ENCODE measurements at places on chromosomes 11 and 22.

DNA sequence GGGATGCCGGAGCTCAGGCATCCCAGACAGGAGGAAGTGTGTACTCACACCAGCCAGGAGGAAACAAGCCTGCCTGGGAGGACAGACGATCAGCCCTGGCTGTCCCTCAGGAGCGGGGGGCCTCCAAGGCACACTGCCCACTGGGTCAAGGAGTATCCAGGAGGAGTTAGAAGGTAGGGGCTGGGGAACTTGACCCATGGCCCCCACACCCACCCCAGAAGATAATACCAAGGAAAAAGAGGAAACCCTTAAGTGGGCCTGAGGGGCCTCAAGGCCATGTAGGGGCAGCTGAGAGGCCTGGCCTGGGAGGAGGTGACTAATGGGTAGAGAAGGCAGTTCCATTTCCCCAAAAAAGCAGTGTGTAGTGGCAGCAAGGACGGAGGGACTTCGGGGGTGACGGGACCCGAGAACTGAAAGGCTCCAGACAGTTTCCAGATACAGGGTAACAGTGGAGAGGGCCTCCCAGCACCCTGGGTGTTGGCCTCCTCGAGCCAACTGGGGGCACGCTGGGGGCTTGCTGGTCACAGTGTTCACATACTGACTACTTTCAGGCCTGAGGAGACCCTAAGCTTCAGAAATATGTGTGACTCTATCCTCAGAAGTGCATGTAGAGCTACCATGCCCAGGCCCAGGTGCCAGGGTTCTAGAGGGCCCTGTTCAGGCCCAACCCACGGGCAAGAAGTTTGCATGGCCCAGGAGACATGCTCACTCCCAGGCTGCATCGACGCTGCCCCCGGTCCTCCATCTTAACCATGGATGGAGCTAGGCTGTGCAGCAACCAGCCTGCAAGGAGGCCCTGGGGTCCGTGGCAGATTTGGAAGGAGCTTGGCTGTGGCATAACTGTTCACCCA, 75.7 kb upstream of the PITPNB start:
- DNase-seq: no peak

GRCh38 chr11:131691181-131692041, 321.0 kb downstream of the NTM start:
- DNase-seq: no peak

DNA sequence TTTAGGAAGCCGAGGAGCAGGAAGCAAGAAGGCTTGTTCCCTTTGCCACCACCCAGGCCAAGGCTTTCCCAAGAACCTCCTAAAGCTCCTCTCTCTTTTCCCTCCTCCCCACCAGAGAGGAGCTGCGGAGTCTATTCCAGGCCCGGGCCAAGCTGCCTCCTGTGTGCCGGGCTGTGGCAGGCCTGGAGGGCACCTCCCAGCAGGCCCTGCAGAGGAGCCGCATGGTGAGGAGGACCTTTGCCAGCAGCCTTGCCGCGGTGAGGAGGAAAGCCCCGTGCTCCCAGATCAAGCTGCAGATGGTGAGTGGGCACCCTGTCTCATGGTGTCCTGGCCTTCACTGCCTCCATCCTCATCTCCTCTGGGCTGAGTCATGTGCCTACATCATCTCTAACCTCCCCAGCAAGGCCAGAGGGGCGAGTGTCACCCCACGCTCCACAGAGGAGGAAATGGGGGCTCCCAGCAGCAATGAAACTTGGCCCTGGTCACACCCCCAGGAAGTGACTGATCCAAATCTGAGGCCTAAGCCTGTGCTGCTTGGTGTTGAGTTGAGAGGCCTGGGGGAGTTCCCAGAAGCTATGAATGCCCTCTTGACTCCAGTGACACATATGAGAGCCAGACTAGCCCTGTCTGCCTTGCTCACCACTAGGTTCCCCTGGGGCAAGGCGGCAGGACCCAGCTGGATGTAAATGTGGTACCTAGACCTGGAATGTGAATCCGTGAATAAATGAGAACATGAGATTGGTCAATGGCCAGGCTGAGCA, 104.2 kb downstream of the MYO18B start:
- DNase-seq: no peak

GRCh38 chr11:130847517-130847916, 68.8 kb downstream of the SNX19 start:
- no peak for DNase-seq

GRCh38 chr11:121311373-121311772, 18.8 kb downstream of the SC5D start:
- no peak for DNase-seq

GRCh38 chr22:50308986-50309600, 1.6 kb upstream of the PLXNB2 start:
- DNase-seq: no peak

DNA sequence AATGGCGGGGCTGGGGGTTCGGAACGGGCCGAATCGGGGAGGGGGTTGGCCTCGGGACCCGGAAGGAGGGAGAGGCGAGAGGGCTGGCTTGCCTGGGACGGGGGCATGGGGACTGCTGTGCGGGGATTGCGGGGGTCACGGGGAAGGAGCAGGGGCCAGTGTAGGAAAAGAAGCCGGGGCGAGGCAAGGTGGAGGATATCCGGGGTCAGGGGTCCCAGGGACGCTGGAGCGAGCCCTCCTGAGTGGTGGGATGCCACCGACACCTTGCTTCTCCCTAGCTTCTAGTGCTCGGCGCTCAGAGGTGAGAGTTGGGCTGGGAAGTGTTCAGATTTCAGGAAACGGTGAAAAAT, 426 bp upstream of the GDPD5 start:
- DNase-seq: no peak

GRCh38 chr22:31615940-31616314, 46.1 kb downstream of the PISD start:
- DNase-seq: no peak

DNA sequence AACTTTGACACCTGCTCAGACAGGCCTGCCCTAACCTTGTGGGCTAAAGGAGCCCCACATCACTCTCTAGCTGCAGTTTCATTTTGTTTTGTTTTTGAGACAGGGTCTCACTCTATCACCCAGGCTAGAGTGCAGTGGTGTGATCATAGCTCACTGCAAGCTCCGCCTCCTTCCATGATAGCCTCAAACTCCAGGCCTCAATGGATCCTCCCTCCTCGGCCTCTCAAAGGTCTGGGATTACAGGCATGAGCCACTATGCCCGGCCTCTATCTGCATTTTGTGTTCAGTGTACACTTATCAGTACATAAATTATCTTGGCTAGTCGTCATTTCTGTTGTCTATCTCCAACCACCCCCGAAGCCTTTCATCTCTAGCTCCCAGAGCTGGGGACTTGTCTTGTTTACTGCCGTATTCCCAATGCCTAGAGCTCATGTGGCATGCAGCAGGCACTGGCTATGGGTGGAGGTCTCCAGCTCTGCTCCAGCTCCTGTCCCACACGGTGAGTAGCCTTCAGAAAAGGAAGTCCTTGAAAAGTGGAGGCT, 22.1 kb upstream of the PEX26 start:
- DNase-seq: no peak

GRCh38 chr11:85679576-85679975, 6.4 kb downstream of the CCDC89 start:
- no peak for DNase-seq

DNA sequence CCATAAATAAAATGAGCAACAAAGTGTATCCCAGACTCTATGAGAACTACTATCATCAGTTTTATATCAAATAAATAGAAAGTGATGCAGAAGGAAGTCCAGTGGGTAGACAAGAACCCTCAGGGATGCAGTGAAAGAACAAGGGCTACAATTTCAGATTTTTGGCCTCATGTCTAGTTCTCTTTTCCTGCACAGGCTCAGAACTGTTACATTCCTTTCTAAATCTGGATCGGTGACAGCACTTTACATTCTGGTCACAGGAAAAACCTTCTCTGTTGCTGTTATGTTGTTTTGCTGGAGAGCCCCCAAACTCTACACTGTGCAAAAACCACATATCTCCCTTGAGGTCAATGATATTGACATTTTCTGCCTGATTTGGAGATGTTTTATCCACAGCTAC, 108.8 kb upstream of the ANO5 start:
- no peak for DNase-seq

DNA sequence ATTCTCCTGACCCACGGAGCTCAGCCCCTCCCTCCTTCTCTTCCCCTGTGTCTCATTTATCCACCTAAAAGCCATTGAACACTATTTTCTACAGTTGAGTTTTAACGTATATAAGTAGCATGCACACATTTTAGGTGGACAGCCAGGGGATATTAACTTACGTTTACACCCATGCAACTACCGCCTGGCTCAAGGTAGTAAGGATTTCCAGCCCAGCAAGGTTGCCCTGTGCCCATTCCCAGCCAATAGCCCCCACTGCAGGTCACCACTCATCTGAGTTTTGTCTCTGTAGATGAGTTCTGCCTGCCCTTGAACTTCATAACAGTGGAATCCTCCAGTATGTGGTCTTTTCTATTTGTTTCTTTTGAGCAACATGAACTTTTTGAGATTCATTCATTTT, 65.4 kb downstream of the SMIM38 start:
- DNase-seq: no peak

DNA sequence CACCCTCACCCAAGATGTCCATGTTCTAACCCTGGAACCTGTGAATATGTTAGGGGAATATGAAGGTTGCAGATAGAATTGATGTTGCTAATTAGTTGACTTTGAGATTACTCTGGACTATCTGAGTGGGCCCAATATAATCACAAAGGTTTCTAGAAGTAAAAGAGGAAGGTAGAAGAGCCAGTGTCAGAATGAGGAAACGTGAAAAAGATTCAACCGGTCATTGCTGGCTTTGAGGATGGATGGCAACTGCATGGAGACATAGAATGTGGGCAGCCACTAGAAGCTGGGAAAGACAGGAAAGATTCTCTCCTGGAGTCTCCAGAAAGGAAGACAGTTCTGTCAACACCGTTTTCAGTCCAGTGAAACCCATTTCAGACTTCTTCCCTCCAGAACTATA, 86.6 kb downstream of the CLPB start:
- no peak for DNase-seq

- no peak for DNase-seq
Observed at GRCh38 chr11:45896422-45896984, 10.6 kb downstream of the FREY1 start.

DNA sequence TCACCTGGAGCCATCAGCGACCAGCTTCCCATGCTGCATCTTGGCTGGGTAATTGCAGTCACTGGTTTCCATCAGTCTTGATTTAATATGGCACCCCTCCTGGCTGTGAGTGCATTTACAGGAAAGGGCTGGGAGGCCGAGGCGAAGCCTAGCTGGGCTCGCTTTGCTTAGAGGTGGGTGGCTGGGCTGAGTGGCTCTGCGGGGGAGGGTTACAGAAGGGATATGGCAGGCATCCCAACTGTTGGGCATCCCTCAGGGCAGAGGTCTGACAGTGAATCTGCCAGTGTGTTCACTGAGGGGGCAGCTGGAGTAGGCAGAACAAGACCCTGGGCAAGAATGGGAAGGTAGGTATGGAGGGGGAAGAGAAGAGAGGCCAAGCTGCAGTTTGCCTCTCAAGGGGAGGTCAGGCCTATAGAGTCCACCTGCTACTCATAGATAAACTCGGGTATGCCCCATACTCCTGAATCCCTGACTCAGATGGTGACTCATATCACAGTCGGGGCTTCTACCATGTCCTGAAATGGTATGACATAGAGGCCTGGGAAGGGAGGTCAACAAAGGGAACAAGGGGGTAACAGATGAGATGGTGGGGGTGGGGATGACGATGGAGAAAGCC, 77.5 kb upstream of the PHOX2A start:
- no peak for DNase-seq

GRCh38 chr11:107018219-107018901, at the start of gene GUCY1A2:
TSS of gene GUCY1A2 (minus strand) at chr11:107018476. CDS start at chr11:107018055, 421 bp downstream.
- DNase-seq: peak; percentile 75

- no peak for DNase-seq
Observed at GRCh38 chr11:33263549-33263948, 6.4 kb downstream of the HIPK3 start.

GRCh38 chr11:63849691-63850090, 10.8 kb downstream of the MARK2 start:
- no peak for DNase-seq

DNA sequence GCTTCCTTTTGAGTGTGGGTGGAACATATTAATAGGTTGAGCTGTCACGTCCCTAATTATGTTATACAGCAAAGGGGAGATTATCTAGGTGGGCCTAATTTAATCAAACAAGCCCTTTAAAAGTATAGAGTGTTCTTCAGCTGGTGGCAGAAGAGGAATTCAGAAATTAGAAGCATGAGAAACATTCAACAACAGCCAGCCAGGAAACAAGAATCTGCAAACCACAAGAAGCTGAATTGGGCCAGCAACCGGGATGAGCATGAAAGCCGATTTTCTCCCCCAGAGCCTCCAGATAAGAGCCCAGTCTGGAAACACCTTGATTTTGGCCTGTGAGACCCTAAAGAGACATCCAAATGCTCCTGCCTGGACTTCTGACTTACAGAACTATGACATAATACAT, 105.8 kb upstream of the LDLRAD3 start:
- DNase-seq: no peak

GRCh38 chr11:119907122-119907851, 178.3 kb upstream of the NECTIN1 start:
- no peak for DNase-seq

DNA sequence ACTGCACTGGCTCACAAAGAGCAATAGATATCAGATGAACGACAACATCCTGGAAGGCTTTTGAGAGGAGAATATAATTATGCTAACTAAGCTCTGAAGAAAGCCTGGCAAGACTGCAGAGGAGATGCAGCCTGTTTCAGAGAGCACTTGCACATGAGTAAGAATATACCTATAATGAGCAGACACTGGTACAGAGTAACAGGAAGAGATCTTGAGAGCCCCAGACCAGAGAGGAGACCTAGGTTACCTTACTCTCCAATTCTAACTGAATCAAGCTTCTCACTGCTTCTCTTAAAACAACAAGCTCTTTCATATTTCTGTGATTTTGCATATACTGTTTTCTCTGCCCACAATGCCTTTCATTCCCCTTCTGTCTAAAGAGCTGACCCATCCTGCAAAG, 66.5 kb downstream of the FAM168A start:
- no peak for DNase-seq

DNA sequence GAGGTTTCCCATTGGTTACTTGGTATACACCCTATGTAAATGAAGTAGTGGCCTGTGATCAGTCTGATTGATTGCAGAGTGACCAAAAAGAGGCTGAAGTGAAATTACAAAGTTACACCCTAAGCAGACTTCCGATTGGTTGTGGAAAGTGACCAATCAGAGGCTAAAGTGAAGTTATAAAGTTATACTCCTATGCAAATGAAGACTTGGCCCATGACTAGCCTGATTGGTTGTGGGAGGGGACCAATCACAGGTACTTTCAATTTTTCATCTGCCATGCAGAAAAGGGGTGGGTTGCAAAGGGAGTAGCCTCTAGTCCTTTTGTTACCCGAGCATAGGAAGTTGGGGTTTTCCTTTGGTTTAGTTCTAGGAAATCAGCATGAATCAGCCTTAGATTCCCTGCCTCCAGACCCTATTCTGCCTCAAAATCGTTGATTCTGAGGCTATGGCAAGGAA, 18.1 kb upstream of the CSTF3 start:
- no peak for DNase-seq
